ENCODE measurements at places on chromosomes 5 and 9.

- no peak for DNase-seq
These were observed 2.4 kb downstream of the EHMT1 start for GRCh38 chr9:137621131-137621757.

DNA sequence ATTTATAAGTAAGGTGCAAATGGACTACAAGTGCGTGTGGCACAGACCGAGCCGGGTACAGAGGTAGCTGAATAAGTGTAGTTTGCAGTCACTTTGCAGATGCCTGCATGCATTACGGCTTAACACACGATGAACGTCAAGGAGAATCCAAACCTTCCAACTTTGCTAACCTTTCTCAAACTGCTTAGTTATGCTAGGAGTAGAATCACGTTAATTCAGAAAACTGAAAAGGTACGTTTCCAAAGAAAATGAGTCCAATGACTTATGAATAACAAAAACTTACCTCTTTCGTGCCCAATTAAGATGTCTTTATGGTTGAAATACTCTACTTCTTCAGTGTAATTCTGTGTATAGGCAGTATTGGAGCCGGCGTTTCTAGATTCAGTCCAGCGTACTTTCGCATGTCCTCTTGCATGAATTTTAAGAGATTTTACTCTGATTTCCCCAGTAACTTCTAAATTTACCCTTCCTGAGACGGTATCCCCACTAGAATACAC lies 539 bp downstream of the ARRDC3 start:
- peak; percentile 41 for DNase-seq

DNA sequence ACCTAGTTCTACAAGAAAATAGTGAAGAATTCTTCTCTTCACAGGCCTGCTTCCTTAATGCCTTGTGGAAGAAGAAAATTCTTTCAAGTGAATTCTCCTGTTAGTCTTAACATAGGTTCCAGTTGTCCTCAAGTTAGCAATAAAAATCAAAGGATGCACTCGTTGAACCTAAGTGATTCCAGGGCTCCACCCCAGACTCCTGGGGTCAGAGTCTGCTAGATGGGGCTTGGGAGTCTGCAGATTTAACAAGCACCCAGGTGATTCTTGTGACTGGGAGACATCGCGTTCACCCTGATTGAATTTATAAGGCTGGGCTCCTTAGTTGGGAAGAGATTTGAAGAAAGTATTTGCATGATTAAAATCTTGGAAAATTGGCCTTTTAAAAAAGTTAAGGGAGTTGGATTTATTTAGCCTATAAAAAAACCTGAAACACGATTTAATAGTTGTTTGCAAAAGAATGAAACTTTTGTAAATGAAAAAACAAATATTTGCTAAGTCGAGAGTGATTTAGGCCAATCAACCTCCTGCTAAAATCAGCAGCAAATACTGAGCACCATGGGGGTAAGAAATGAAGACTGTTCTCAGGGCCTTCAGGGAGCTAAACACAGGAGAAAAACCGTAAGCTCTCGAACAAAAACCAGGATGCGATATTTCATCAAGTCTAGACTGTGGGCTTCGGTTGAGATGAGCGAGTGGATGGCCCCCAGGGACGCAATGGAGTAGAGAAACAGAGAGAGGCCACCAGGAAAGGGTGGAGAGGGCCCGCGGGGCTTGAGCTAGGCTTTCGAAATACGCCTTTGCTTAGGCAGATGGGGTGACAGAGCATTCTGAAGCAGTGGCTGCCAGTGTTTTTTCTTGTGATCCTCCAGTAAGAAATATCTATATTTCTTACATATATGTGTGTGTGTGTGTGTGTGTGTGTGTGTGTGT lies 86.9 kb upstream of the TTC23L start:
- DNase-seq, result no peak

DNA sequence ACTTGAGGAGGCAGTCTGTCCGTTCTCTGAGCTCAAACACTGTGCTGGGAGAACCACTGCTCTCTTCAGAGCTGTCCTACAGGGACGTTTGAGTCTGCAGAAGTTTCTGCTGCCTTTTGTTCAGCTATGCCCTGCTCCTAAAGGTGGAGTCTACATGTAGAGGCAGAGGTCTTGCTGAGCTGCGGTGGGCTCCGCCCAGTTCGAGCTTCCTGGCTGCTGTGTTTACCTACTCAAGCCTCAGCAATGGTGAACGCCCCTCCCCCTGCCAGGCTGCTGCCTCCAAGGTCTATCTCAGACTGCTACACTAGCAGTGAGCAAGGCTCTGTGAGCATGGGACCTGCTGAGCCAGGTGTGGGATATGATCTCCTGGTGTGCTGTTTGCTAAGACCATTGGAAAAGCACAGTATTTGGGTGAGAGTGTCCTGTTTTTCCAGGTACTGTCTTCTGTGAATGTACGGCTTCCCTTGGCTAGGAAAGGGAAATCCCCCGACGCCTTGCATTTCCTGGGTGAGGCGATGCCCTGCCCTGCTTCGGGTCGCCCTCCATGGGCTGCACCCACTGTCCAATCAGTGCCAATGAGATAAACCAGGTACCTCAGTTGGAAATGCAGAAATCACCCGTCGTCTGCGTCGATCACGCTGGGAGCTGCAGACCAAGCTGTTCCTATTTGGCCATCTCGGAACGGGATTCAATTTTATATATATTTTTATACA lies 58.5 kb downstream of the CNTRL start:
- DNase-seq, result no peak

GRCh38 chr5:138095100-138095907 lies 11.5 kb downstream of the WNT8A start:
- no peak for DNase-seq

DNA sequence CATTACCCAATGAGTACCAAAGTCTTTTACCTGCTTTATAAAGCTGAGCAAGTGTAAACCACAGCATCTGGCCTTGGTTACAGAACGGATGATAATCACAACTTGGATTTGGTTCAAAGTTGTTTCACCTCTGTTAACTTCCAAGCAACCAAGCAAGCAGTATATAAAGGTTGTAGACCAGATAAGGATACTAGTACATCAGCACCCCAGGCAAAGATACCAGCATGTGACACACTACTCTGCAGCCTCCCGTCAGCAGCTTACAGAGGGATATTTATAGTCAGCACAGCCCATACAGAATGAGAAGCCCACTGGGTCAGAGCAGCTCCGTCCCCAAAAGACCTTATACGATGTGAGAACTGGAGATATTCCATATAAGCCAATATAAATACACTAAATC lies 193.3 kb downstream of the SMARCA2 start:
- DNase-seq, result no peak

- no peak for DNase-seq
These were observed 524 bp downstream of the MEGF10 start for GRCh38 chr5:127290946-127291693.
